KG1 (cell line): ENCODE measurements at places on chromosomes 5 and 9.

- DNase-seq: no peak
Measured at GRCh38 chr5:95022967-95023695, 261.8 kb downstream of the MCTP1 start.

- DNase-seq: no peak
Measured at GRCh38 chr5:178326374-178326715, 93.7 kb upstream of the PHYKPL start.

DNA sequence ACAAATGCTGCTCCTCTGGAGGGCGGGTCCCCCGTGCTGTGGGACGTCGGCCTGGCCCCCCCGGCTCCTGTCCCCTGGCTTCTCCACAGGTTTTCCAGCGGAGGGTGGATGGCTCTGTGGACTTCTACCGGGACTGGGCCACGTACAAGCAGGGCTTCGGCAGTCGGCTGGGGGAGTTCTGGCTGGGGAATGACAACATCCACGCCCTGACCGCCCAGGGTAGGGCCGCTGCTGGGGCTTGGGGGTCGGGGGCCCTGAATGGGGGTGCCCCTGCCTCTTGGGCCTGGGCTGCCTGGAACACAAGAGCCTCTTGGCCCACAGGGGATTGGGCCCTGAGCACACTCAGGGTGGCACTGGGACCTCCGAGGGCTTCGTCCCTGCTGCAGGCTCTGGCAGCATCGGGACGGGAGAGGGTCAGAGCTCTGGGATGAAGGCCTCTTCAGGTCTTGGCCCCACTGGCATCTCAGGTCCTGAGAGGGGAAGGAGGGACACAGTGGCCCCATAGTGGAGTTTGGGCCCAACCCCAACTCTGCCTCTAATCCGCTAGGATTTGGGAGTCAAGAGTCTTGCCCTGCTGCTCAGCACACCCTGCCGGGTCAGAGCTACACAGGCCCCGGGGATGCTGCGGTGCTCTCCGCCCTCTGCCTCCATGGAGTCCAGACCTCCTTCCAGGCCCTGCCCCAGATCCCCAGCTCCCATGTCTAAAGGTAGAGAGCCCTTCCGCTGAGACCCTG lies 5.2 kb downstream of the FCN2 start:
- no peak for DNase-seq

- no peak for DNase-seq
Measured at GRCh38 chr9:7906783-7907550, 107.4 kb upstream of the DMAC1 start.

- DNase-seq: no peak
Measured at GRCh38 chr5:1011741-1012312, 3.2 kb downstream of the NKD2 start.
